Stimulated activated CD4-positive, alpha-beta T cell treated with anti-CD3 and anti-CD28 coated beads, Interleukin-1b, Interleukin-23, amount 100 ng/mL, for 1 hour (primary cell): ENCODE measurements at places on chromosomes 13 and 19.

GRCh38 chr13:23960566-23961156 lies 63.4 kb upstream of the C1QTNF9B start:
- no peak for DNase-seq

GRCh38 chr19:28242317-28242927 lies 970.5 kb downstream of the UQCRFS1 start:
- DNase-seq = no peak

GRCh38 chr13:47829690-47830089 lies 171.4 kb downstream of the SUCLA2 start:
- no peak for DNase-seq

DNA sequence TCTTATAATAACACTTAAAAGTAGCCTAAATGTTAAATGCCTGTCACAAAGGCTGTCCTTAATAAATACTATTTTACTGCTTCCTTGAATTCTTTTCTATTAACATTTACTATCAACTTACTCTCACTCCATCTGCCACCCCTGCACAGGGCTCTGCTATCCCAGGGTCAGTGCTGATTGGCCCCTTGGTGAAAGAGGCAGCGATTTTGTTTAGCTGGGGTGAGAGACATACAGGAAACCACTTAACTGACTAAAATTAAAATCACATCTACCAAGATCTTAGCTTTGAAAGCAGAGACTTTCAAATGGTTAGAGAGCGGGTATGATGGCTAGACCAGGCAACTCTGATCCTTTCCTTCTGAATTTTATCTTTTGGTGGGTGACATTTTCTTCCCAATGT lies 149.9 kb upstream of the HTR2A start:
- DNase-seq = no peak

- DNase-seq = no peak
Observed at GRCh38 chr13:113404723-113405471, 41.0 kb upstream of the GRTP1 start.

DNA sequence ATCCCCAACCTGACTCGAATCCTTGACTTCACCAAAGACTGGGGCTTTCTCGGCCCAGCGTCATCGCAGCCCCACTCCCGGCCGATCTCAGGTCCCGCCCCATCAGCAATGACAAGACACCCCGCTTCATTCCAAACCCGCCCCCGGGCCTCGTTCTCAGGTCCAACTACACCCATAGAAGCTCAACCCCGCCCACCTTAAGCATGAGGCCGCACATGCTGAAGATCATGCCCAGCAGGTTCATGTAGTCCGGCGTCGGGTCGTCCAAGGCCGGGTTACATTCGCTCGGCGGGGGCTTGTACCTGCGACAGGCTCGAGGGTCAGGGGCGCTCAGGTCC lies 2.3 kb downstream of the WDR83 start:
- no peak for DNase-seq

DNA sequence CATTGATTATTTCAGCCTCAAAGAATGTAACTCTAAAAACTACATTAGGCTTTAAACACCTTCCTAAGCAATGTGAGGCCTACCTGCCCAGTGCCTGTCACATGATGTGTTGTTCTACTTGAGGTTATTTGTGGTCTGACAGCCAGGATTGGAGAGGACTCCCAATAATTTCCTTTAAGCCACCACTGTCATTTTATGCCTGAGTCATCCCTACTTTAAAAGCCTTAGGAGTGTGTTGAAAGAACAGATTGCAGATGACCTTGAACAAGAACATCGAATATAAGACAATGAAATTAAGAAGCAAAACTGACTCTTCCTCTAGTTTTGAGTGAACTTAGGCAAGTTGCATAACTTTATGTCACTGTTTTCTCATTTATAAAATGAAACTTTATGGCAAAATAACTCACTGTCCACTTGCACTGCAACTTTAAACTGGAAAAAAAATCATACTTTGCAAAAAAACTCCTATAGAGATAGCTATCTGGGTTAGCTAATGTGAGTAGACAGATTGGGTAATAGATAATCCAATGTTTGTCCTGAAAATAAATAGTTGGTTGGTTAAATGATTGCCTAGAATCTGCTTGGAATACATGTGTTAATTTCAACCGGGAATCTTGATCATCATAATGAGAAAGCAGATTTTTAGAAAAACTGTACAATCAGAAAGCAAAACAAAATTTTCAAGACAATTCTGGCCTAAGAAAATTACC lies 361.2 kb downstream of the SUCLA2 start:
- no peak for DNase-seq

DNA sequence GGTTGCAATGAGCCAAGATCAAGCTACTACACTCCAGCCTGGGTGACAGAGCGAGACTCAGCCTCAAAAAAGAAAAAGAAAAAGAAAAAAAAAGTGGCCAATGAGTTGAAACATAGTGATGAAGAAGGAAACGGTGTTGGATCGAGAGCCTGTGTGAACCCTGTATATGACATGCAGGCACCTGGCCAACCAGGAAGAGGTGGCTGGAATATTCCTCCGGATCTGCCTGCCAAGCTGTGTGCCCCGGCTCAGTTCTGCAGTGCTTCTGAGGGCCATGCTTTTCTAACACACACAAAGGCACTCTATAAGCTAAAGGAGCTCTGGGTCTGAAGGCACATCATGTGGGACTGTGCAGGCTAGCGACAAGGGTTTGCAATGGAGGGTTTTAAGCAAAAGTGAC lies 3.7 kb upstream of the ZNF444 start:
- no peak for DNase-seq

DNA sequence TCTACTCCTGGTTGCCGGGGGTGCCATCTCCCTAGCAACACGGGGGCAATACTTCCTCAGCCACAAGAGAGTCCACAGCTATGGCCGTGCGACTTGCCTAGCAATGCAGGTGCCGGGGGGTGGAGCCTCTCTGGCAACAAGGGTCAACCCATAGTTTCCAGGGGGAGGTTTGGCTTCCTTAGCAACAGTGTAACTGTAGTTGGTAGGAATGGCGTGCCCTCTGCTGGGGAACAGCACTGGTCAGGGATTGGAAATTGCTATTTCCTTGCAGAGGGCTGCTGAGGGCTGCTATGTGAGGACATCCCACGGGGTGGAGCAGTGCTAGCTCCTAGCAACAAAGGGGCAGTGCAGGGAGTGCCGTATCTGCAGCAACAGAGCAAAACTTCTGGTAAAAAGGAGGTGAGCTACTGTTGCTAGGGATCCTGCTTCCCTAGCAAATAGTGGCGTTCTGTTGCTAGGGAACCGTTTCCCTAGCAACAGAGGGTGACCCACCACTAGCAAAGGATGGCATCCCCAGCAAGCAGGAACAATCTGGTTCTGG lies 7.0 kb upstream of the TMC4 start:
- DNase-seq = no peak

GRCh38 chr19:55097864-55098715 lies 19.3 kb downstream of the PPP1R12C start:
- DNase-seq = no peak

GRCh38 chr19:30932854-30933253 lies 416.4 kb downstream of the TSHZ3 start:
- no peak for DNase-seq

DNA sequence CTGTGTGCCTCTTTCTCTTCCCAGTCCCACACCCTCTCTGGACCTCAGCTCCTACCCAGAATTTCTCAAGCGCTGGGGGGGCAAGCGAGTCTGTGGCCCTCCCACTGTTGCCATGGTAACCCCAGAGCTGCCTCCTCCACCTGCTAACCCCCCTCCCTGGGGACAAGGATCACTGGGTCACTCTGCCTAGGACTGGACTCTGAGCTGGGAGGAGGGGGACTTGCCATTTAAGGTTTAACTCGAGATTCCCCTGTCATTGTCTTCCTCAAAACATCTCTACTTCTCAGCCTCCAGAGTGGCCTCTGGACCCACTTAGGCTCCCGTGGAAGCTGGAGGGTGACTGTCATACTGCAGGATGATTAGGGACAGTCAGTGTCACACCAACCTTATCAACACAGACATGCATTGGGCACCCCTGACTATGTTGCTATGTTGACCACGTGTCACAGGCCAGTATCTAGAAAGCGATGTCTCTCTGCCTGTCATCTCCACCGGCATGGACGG lies 2.2 kb downstream of the PALM3 start:
- DNase-seq = no peak

- DNase-seq = no peak
Observed at GRCh38 chr13:91162180-91162579, 185.3 kb upstream of the MIR17HG start.

- DNase-seq = no peak
Observed at GRCh38 chr13:28321756-28322155, 173.2 kb downstream of the FLT1 start.

- peak; percentile 84 for DNase-seq
Observed at GRCh38 chr19:1507763-1508506, 4.9 kb downstream of the ADAMTSL5 start.

DNA sequence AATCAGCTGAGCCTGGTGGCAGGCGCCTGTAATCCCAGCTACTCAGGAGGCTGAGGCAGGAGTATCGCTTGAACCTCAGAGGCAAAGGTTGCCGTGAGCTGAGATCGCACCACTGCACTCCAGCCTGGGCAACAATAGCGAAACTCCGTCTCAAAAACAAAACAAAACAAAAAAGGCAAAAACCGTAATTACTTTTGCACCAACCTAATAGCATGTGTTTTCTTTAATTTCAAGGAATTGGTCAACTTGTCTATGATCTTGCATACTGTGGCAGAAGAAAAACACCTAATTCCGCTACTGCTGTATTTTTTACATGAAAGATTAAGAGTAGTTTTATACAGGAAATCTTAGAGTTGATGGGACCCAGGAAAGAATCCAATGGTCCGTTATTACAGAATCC lies 241.2 kb downstream of the COL4A1 start:
- DNase-seq = no peak

DNA sequence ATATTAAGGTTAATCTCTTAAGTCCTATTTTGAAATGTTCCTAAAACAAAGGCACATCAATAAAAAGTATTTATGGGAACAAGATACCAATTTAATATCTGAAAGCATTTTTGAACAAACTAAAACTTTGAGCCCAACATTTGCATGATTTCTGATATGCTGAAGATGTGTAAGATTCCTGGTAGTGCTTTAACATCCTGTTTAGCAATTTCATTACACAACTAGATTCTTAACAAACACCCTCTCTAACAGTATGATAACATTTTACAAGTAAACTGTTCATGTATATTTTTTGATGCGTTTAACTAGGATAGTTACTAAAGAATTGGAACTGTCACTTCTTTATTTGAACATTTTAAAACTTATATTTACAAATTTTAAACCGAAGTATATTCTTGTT lies 63.9 kb downstream of the DACH1 start:
- DNase-seq = no peak

- no peak for DNase-seq
Observed at GRCh38 chr13:46516599-46517338, 36.2 kb upstream of the LRCH1 start.
